ENCODE measurements at places on chromosomes 4 and X.
A peak's percentile ranks its signal among the peaks of the same experiment; 100 is the strongest.

DNA sequence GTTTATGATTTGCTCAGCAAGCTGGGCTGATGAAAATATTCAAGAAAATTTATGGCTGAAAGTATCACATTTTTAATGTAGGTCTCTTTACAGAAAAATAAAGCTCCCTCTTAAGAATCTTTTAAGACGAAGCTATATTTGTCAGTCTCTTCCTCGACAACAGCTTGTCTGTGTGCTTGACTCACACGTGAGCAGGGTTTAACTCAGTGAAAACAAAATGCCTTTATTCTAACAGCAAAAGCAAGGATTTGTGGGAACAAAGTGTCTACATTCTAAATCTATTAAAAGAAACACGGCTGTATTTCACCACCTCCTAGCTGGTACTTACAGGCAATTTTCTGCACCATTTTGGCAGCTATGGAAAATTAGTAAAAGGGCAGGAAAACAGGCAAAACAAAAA, 75.5 kb downstream of the NYX start:
- no peak for DNase-seq

DNA sequence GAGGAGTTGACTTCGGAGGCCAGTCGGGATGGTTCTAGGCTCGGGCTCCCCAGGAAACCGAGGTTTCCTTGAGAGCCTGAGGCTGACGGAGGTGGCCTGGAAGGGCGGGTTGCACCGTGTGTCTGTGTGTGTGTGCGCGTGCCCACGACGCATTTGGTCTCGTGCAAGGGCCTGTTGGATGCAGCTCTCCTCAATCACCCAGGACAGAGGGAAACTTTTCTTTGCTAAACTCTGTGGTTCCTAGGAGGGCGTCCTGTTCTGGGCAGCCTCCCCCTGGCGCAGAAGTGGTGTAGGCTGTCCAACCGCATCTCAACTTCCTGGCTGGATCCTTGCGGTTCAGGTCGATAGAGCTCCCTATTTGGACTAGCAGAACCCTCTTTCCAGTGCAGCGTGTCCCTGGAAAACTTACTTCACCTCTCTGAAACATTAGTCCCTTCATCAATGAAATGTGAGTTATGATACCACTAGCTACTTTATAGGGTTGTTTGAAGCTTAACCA, 973 bp downstream of the STK32B start:
- no peak for DNase-seq

GRCh38 chr4:84673475-84674240, 90.7 kb downstream of the CDS1 start:
- no peak for DNase-seq

DNA sequence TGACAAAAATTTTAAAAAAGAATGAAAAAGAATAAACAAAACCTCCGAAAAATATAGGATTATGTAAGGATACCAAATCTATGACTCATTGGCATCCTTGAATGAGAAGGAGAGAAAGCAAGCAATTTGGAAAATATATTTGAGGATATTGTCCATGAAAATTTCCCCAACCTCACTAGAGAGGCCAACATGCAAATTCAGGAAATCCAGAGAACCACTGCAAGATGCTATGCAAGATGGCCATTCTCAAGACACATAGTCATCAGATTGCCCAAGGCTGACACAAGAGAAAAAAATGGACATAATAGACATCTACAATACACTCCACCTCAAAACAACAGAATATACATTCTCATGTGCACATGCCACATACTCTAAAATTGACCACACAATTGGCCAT, 135.9 kb upstream of the SPANXB1 start:
- DNase-seq = no peak

DNA sequence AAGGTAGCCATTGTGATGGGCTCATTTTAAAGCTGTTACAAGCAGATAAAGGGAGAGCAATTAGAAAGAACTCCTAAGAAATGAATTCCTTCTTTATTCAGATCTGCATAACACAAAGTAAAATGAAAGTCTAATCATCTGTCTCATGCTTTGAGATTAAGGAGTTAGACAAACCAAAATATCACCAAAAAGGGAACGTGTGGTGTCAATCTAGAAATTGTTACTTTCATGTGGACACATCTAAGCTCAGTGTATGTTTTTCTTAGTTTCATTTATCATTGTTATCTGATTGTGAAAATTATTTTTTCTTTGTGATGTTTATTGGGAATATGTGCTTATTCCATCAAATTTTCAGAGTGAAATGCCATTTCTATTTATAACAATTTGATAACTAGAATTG, 80.3 kb downstream of the BANK1 start:
- DNase-seq = no peak

- DNase-seq = peak; percentile 9
Observed at GRCh38 chr4:113760094-113760794, 1.3 kb downstream of the CAMK2D start.

GRCh38 chrX:129696463-129697155, 41.9 kb upstream of the APLN start:
- no peak for DNase-seq

DNA sequence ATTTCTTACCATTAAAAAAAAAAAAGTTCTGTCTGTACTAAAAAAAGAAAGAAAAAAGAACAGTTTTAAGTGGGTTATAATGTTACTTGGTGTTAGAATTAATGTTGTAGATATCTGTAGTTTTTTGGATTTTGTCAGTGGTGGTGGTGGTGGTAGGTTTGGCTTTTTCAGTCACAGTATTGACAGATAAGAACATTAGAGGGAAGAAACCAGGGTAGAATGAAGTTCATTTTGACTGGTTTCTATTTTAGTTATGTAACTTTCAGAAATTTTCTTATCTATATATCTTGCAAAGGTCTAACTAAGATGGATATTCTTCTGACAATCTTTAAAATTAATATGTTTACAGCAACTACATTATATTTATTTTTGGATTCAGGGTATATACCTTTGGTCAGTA, 105.4 kb downstream of the FBXW7 start:
- no peak for DNase-seq

- DNase-seq = no peak
Observed at GRCh38 chrX:74234818-74235217, 69.2 kb upstream of the ZCCHC13 start.

- DNase-seq = no peak
Observed at GRCh38 chrX:7109838-7110793, 37.4 kb upstream of the STS start.

- no peak for DNase-seq
Observed at GRCh38 chr4:167025670-167026069, 208.6 kb downstream of the SPOCK3 start.

DNA sequence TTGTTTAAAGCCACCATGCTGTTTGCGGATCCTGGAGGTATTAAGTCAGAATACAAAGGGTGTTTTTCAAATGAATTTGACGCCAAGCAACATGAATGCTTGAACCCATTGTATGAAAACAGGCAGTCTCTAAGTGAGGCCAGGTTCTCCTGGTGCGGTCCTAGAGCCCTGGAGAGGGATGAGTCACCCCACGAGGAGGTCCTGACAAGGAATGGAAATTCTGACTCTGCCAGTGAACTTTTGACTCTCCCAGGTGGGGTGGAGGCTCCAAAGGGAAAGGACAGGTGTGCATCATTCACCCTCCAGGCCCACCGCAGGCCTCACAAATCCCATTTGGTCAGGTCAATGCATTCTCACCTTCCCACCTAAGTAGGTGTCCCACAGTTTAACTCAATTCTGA, 1.5 kb downstream of the TRIM2 start:
- DNase-seq = no peak

DNA sequence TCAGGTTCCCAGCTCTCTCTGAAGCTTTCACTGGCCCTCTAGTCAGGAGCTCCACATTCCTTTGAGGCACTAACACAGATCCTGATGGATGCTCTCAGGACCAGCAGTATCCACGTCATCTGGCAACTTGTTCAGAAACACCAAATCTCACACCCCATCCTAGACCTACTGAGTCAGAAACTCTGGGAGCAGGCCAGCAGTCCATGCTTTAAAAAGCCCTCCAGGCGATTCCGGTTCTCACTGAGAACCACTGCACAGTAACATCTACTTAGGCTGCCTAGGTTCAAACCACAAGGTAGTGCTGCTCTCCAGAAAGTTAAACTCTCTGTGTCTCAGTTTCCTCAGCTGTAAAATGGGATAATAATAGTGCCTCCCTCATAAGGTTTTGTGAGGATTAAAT, 55.3 kb downstream of the CCDC158 start:
- no peak for DNase-seq

DNA sequence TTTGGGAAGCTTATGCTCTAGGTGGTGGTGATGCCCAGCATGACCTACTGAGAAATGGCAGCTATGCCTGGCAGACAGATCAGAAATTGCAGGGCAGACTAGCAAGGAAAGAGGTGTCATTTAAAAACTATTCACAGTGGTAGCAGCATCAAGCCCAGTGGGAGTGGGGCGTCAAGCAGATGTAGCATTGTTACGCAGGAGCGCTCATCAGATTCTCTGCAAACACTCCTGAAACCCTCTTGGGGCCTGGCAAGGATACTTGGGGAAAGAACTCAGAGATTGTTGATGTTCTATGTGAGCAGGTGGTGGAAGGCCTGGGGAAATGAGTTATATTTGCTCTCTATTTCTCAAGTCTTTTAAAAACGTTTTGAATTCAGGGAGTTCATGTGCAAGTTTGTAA, 437.6 kb downstream of the RAPGEF2 start:
- DNase-seq = no peak

DNA sequence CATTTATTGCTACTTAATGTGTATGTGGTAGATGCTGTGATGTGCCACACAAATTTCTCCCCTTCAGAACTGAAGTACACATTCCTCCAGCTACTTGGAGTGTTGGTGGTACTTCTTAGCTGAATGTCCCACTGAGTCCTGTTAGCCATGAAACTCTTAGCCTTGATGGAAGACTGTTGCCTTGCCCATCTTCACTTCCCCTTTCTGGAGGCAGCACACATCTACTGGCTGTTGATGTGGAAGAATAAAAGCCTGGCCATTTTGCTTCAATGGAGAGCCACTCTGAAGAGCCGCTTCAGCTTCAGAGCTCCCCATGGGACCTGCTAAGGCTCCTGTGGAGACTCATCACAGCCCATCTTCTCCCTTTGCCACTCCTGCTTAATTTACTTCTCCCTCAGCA, 157.7 kb upstream of the PITX2 start:
- no peak for DNase-seq

DNA sequence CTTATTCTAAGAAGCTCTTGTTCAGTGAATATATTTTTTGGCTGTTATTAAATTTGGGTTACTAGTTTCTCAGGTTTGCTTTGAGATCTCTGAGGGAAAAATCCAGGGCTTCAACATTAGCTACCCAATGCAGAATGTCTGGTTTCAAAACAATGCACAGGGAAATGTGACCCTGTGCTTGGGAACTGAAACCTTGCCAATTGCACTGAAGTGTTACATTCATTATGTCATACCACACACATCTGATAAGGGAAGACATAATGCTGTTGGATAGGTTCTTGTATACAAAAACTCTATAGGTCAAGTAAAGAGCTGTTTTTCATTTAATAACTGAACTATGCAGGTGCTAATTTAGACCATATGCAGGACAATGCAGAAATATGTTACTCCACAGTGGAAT, 345.3 kb upstream of the BMP3 start:
- no peak for DNase-seq

GRCh38 chr4:78318126-78318525, 233.4 kb upstream of the ANXA3 start:
- no peak for DNase-seq
